NCI-H446 (cell line): ENCODE measurements at places on chromosomes 1 and 21.

GRCh38 chr1:183687546-183688304, 34.6 kb upstream of the APOBEC4 start:
- no peak for DNase-seq

DNA sequence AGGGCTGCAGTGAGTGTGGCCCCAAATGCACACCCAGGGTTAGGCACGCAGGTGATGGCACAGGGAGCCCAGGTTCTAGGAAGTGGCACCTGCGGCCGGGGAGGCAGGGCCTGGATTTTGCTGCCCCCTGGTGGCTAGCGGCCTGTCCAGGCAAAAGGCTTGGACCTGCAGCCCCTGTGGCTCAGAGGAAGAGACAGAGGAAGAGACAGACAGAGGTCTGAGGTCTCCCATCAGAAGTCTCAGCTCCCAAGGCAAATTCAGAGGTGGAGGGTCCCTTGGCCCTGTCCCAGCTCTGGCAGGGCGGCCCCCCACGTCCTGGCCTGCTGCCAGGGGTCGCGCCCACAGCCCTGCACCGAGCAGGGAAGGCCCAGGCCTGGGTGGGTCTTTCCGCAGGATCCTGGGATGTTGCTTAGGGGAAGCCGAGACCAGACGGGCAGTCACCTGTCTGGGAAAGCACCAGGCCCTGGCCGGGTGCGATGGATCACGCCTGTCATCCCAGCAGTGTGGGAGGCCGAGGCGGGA, 8.0 kb upstream of the TNFRSF14 start:
- DNase-seq = peak; percentile 75

GRCh38 chr1:231442735-231443134, 20.6 kb upstream of the EGLN1 start:
- DNase-seq = no peak

GRCh38 chr1:56798053-56798471, 21.1 kb downstream of the FYB2 start:
- DNase-seq = no peak
